ENCODE measurements at places on chromosomes 2 and 18. TPM values are rescaled to one million over a fixed set of nuclear protein-coding genes. Genes with fewer than 3 reads are reported as not detected.
A peak's percentile ranks its signal among the peaks of the same experiment; 100 is the strongest.

- no peaks in the 10 kb centered on the region for H3K36me3 ChIP-seq
- peaks cover 9% of the 10 kb centered on the region for H3K27me3 ChIP-seq
- no peak overlapping the region for H3K4me3 ChIP-seq
- no peaks in the 10 kb centered on the region for H3K4me1 ChIP-seq
- H3K27ac ChIP-seq = no peak overlapping the region
Observed at GRCh38 chr18:76602191-76602590, 107.1 kb upstream of the ZNF516 start.

- peaks cover 17% of the 10 kb centered on the region for H3K4me1 ChIP-seq
- no peak overlapping the region for H3K4me3 ChIP-seq
- H3K36me3 ChIP-seq = peaks cover 51% of the 10 kb centered on the region
- H3K27me3 ChIP-seq = no peaks in the 10 kb centered on the region
- H3K27ac ChIP-seq = no peak overlapping the region
Observed at GRCh38 chr2:144256996-144257707, 262.8 kb downstream of the ZEB2 start.

- no peaks in the 10 kb centered on the region for H3K4me1 ChIP-seq
- no peaks in the 10 kb centered on the region for H3K36me3 ChIP-seq
- DNase-seq = no peak
- no peak overlapping the region for H3K27ac ChIP-seq
- H3K4me3 ChIP-seq = no peak overlapping the region
Observed at GRCh38 chr2:236745420-236746210, 176.0 kb downstream of the ACKR3 start.

- H3K4me1 ChIP-seq = no peaks in the 10 kb centered on the region
- no peak overlapping the region for H3K27ac ChIP-seq
- no peaks in the 10 kb centered on the region for H3K27me3 ChIP-seq
- no peak for DNase-seq
- no peak overlapping the region for H3K4me3 ChIP-seq
Observed at GRCh38 chr2:238561230-238561629, 134.5 kb downstream of the ASB1 start.

- H3K4me3 ChIP-seq = peak overlapping the region; percentile 60
- H3K4me1 ChIP-seq = peaks cover 9% of the 10 kb centered on the region
- no peaks in the 10 kb centered on the region for H3K36me3 ChIP-seq
- H3K27me3 ChIP-seq = no peaks in the 10 kb centered on the region
- DNase-seq = no peak
Observed at GRCh38 chr2:42639340-42640077, 71.1 kb downstream of the MTA3 start.

- no peaks in the 10 kb centered on the region for H3K36me3 ChIP-seq
- H3K4me1 ChIP-seq = no peaks in the 10 kb centered on the region
- DNase-seq = no peak
- H3K4me3 ChIP-seq = no peak overlapping the region
- peaks cover 12% of the 10 kb centered on the region for H3K27me3 ChIP-seq
Observed at GRCh38 chr2:177633111-177633510, 240.5 kb downstream of the AGPS start.

- H3K4me3 ChIP-seq = no peak overlapping the region
- H3K27ac ChIP-seq = no peak overlapping the region
- no peaks in the 10 kb centered on the region for H3K36me3 ChIP-seq
- H3K4me1 ChIP-seq = no peaks in the 10 kb centered on the region
Observed at GRCh38 chr2:165810418-165810817, 16.4 kb upstream of the GALNT3 start.

DNA sequence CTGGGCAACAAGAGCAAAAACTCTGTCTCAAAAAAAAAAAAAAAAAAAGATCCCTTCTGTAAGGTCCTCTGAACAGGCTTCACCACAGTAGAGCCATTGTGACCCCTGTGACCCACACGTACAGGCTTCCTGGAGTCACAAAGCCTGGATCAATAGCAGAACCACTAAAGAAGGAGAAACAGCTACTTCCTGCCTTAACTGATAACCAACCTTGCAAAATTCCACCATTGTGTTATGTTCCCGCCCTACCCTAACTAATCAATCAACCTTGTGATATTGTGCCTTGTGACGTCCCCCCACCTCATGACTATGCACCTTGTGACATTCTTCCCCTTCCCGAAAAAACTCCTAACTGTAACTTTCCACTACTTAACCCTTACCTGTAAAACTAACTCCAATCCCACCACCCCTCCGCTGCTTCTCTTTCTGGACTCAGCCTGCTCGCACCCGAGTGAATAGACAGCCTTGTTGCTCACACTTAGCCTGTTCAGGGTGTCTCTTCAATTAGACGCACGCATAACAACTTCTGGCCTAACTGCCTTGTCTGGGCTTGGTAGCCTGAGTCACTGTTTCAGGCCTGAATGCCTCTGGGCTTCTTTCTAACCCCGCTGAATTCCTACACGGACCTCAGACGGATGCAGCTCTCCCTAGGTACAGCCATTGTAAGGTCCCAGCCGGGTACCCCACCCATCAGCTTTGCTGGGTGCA, 13.9 kb downstream of the SCYGR8 start:
- no peaks in the 10 kb centered on the region for H3K36me3 ChIP-seq
- H3K4me3 ChIP-seq = no peak overlapping the region
- no peak for DNase-seq
- H3K4me1 ChIP-seq = no peaks in the 10 kb centered on the region

DNA sequence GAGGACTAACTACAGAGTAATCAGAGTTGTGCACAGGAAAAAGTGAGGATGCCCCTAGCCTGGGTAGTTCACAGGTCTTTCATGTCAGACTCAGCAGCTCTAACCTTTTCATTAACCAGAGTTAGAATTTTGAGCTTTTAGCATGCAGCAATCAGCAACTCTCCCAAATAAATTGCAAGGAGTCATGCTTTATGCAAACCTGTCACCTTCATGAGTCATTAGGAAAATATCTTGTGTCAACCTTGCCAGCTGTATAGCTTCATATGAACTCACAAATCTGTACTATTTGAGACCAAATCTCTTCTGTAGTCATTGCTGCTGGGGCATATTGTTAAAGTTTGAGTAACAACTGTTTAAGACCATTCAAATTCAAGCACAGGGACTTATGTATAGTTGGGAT, 382.3 kb upstream of the NT5C1B start:
- no peak for DNase-seq
- no peaks in the 10 kb centered on the region for H3K36me3 ChIP-seq
- no peak overlapping the region for H3K4me3 ChIP-seq
- no peaks in the 10 kb centered on the region for H3K27me3 ChIP-seq

The TSPYL6 gene
- not detected for total RNA-seq

The SPDYA gene
- total RNA-seq = 1.4 TPM

DNA sequence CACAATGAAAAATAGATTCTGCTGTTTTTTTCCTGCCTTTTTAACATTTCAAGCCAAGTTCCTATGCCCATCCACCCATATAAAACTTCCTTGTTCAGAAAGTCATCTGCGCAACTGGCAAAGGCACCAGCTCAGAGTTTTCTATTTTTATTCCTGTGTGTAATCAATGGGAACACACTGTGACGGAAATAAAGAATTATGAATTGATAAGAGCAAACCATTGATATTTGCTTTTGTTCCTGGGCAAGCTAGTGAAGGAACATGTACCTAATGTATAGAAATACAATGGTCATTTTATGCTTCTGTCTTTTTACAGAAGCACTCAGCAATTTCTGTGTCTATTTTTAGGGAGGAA, 30.8 kb upstream of the AAK1 start:
- no peaks in the 10 kb centered on the region for H3K27me3 ChIP-seq
- DNase-seq = no peak
- H3K27ac ChIP-seq = no peak overlapping the region
- H3K4me1 ChIP-seq = peaks cover 19% of the 10 kb centered on the region
- no peak overlapping the region for H3K4me3 ChIP-seq

DNA sequence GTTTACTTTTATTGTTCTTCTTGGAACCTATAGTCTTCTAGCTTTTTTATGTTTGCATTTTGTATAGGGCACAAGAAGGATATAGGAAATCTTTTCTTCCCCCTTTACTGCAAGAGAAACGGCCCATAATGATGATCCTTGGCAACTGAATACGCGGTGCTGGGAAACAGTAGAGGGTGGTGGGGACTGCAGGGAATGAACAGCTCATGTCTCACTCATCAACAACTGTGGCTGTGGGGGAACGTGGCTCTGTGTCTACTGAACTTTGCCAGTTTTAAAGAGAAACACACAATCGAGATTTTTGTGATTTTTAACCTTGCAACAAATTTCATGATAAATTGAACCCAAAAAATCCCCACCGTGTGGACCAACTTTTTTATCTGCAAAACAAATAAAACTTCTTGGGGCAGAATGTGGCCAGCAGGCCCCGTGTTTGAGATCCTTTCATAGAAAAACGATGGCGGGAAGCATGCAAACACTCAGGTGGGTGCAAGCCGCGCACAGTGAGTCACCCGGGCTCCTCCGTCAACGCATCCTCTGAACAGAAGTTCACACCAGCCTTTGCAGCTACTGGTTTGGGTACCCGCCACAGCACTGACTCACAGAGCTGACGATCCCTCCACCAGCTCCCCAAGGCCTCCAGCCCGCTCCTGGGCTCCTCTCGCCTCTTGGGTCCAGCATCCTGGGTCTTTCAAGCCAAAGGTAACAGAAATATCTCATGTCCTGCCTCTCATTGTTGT, 149.3 kb downstream of the COL6A3 start:
- peaks cover 3% of the 10 kb centered on the region for H3K27me3 ChIP-seq
- no peaks in the 10 kb centered on the region for H3K36me3 ChIP-seq
- no peak overlapping the region for H3K4me3 ChIP-seq
- no peaks in the 10 kb centered on the region for H3K4me1 ChIP-seq
- DNase-seq = no peak

The C2orf72 gene
- total RNA-seq = 0.48 TPM

- no peaks in the 10 kb centered on the region for H3K36me3 ChIP-seq
- no peaks in the 10 kb centered on the region for H3K27me3 ChIP-seq
- no peak overlapping the region for H3K27ac ChIP-seq
- no peak for DNase-seq
Observed at GRCh38 chr2:179686718-179687342, 174.6 kb downstream of the ZNF385B start.

The SDC1 gene
- total RNA-seq = 0.22 TPM

- no peak overlapping the region for H3K4me3 ChIP-seq
- no peak for DNase-seq
- no peak overlapping the region for H3K27ac ChIP-seq
- no peaks in the 10 kb centered on the region for H3K4me1 ChIP-seq
Observed at GRCh38 chr18:59428018-59428417, 69.0 kb upstream of the LMAN1 start.

DNA sequence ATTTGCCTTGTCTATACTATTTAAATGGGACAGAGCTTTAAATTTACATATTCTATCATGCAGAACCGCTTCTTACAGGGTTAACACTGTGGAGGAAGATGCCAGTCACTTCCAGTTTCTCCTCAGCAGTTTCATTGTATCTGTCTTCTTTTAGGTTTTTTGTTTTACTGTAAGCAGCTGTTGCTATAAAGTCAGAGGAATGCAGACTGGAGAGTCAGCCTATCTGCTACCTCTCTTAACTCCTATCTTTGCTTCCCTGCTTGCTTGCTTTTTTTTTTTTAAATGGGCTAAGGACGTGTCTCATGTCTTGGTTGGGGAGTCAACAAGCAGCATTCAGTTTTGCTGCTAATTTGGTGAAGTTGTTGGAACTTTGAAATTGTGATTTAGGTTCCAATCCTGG, 8.9 kb downstream of the EPC2 start:
- H3K27me3 ChIP-seq = no peaks in the 10 kb centered on the region
- H3K36me3 ChIP-seq = peaks cover 8% of the 10 kb centered on the region
- no peak overlapping the region for H3K27ac ChIP-seq
- no peak for DNase-seq
- peaks cover 57% of the 10 kb centered on the region for H3K4me1 ChIP-seq

GRCh38 chr2:60535685-60536312, 17.7 kb downstream of the BCL11A start:
- DNase-seq = no peak
- no peaks in the 10 kb centered on the region for H3K36me3 ChIP-seq
- H3K4me3 ChIP-seq = no peak overlapping the region
- peaks cover under 1% of the 10 kb centered on the region for H3K4me1 ChIP-seq

DNA sequence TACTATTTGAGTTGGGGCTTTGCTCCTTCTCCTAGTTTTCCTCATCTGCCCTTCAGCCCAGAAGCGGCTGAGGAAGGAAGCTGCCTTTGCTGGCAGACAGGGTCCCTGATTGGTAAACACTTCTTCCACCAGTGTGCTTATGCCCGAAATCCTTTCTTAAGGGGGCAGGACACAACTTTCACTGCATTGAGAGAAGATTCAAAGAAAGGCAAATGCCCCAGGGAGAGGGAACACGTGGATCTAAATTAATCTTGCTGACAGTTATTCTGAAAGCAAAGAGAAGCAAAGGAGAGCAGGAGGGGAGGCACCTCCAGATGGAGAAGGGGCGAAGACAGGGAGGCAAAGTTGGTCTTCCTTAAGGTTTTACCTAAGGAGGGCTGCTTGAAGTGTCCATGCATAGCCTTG, 92.1 kb upstream of the EFEMP1 start:
- H3K36me3 ChIP-seq = no peaks in the 10 kb centered on the region
- no peak for DNase-seq
- no peak overlapping the region for H3K4me3 ChIP-seq
- H3K4me1 ChIP-seq = no peaks in the 10 kb centered on the region
- no peak overlapping the region for H3K27ac ChIP-seq

The IL36G gene
- not detected for total RNA-seq

DNA sequence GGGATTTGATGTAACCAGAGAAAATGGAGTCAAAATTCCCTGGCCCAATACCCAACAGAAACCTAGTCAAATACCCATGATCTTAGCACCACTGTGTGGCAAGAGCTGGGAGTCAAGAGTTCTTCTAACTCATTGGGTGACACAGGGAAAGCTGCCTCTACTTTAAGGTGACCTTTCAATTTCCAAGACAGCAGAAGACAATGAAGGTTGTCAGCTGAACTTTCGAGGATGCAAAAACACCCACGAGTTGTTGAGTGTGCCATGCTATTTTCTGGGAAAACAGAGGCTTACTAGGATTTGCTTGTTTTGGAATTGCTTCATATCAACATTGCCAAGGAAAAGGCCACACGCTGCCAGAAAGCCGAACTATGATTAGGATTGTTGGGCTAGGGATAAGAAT, 61.6 kb upstream of the CYRIA start:
- H3K27me3 ChIP-seq = peaks cover 2% of the 10 kb centered on the region
- no peak overlapping the region for H3K4me3 ChIP-seq
- no peaks in the 10 kb centered on the region for H3K4me1 ChIP-seq
- DNase-seq = no peak

The AQP12B gene
- total RNA-seq = not detected

- no peak overlapping the region for H3K4me3 ChIP-seq
- DNase-seq = no peak
- H3K27me3 ChIP-seq = peaks cover 2% of the 10 kb centered on the region
- no peaks in the 10 kb centered on the region for H3K4me1 ChIP-seq
- H3K36me3 ChIP-seq = no peaks in the 10 kb centered on the region
- no peak overlapping the region for H3K27ac ChIP-seq
Observed at GRCh38 chr2:238861013-238861730, 13.3 kb downstream of the TWIST2 start.

Data from activated naive CD8-positive, alpha-beta T cell treated with anti-CD3 and anti-CD28 coated beads, Interleukin-2, amount 10 ng/mL, durations not matched to agents 7 days and 5 days (primary cell).